Iris pigment epithelial cell (primary cell): ENCODE measurements at places on chromosomes 6 and 20.

DNA sequence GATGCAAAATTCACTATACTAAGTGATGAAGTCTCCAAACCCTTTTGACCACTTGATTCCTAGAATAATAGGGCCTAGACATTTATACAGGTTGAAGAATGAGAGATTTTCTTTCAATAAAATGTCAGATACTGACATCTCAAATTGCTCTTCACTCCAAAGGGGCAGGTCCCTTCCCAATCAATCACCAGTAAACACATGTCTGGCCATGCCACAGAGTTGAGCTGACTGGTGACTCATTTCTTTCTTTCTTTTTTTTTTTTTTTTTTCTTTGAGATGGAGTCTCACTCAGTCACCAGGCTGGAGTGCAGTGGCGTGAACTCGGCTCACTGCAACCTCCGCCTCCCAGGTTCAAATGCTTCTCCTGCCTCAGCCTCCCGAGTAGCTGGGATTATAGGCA, 388.6 kb upstream of the BTBD3 start:
- peak; percentile 28 for DNase-seq

DNA sequence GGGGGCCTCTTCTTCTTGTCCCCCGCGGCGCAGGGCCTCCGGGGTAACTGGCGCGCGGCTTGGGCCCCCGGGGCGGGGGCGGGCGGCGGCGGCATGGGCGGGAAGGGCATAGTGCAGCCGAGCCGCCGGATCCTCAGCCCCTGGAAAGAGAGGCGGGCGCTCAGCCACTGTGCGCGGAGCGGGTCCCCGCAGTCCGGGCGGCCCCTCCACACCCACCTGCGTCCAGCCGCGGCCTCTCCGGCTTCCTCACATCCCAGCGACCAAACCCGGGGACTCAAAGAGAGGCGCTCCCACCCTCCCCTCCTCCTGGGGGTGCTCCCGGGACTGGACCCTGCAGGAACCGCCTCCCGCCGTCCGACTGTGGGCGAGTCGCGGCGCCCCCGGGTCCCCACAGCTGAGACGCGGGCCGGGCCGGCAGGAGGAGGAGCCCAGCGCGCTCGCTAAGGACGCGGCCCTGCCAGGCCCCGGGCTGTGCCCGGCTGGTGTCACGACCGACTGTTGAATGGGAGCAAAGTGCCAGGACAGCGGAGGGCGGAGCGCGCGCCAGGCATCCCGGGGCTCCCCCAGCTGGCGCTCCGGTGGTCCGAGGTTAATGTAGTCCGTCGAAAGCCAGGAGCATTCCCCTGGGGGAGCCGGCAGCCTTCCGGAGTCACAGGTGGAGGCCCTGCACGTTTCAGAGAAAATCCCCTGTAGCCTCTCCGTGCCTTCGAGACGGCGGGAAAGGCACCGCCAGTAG, at the start of gene PRR18:
Gene PRR18, minus strand, starts transcription at position 360 of the 736 bp plus-strand sequence. Its CDS starts 250 bp downstream, at position 110.
- no peak for DNase-seq

GRCh38 chr6:63372951-63373533, 53.3 kb upstream of the LGSN start:
- DNase-seq: no peak

DNA sequence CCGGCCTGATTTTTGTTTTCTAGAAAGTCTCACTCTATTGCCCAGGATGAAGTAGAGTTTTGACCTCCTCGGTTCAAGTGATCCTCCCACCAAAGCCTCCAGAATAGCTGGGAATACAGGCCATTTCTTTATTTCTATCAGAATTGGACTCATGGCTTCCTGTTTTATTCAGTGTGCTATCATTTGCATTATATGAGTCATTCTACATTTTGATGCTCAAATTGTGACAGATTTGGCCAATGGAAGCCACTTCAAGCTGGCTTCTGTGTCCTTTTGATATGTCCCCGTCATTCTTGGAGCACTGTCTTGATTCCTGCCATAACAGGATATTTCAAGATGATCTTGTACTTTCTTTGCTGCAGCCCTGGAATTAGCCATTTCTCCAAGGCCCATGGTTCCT, 75.1 kb downstream of the CNBD2 start:
- no peak for DNase-seq

DNA sequence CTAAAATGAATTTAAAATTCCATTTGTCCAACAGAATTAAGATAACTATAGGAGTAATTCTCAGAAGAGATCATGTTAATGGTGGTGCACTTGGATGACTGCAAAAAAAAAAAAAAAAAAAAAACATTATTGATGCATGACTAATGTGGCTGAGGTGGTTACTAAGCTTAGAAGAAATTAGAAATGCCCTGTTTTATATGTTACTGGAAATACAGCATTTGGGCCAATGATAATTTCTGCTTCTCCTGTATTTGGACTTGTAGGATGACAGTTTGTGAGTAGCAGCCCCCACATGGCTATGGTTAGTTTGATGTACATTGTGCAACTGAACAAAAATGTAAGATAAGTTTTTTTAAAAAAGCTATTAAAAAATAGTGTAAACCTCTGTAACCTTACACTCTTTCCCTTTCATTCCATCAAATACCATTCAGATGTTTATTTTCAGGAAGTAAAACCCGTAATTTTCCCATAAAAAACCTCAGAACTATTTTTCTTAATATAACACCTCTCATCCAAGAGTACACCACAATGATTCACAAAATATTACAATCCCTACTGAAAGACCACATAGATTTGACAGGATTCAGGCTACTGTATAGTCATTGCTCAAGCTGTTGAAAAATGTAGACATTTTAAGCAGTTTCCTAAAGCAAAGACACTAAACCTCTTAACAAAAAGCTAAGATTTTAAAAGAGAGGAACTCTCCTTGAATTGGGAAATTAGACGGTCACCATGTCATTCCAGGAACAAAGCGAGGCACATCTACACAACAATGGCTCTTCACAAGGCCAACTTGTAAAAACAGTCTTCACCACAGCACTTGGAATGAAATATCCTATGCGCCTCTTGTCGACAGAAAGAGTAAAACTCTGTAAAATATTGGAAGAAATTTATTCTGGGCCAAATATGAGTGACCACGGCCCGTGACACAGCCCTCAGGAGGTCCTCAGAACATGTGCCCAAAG, 83.0 kb downstream of the WDR27 start:
- DNase-seq: peak; percentile 89

DNA sequence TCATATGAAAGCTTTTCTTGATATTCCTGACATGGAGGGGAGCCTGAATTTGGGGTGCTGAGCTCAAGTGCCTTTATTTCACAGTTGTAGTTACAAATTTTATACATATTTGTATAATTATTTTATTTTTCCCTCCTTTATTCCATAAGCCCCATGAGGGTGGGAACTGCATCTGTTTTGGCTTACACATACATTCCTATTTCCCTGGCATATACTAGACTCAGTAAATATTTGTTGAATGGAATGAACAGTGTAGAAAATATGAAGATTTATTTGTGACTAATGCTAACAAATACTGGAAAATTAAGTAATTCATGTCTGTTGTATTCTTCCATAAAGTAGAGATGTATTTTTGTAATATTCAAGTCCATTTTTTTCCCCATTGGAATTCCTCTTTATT, 127.1 kb downstream of the MYO6 start:
- DNase-seq: no peak

GRCh38 chr6:12249541-12250382, 40.4 kb upstream of the EDN1 start:
- peak; percentile 31 for DNase-seq

DNA sequence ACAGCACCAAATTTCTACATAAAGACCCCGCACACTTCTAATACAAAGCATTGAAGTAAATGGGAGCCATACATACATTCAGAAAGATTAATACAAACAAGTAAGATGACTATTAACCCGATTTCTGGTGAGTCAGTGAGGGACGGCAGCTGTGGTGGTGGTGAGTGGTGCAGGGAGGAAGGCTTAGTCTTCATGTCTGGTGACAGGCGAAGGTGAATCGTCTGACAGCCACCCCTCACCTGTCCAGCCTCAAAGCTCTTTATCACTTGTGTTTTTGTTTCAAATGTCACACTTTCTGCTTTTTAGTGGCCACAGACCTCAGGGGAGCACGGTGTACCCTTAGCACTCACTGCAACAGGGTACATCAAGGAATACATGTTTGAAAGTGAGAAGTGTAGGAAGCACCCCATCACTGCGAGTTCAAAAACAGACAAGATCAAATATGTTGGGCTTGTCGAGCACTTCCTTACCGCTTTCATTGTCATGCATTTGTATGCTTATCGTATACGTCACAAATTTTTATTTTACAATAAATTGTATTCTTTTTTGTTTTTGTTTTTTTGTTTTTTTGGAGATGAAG, 63.5 kb downstream of the IRF4 start:
- no peak for DNase-seq

GRCh38 chr20:58650181-58650775, 805 bp upstream of the STX16 start:
- no peak for DNase-seq

DNA sequence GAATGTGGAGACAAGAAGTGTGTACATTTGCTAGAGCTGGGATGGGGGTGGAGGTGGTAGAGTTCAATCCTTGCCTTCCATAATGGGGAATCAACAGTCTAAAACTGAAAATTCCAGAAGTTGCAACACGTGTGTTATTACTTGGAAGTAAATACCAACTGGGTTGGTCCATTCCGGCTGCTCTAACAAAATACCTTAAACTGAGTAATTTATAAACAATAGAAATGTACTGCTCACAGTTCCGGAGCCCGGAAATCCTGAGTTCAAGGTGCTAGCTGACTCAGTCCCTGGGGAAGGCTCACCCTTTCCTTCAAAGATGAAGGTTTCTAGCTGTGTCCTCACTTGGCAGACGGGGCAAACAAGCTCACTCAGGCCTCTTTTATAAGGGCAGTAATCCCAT, 59.0 kb downstream of the RIN2 start:
- DNase-seq: peak; percentile 98

DNA sequence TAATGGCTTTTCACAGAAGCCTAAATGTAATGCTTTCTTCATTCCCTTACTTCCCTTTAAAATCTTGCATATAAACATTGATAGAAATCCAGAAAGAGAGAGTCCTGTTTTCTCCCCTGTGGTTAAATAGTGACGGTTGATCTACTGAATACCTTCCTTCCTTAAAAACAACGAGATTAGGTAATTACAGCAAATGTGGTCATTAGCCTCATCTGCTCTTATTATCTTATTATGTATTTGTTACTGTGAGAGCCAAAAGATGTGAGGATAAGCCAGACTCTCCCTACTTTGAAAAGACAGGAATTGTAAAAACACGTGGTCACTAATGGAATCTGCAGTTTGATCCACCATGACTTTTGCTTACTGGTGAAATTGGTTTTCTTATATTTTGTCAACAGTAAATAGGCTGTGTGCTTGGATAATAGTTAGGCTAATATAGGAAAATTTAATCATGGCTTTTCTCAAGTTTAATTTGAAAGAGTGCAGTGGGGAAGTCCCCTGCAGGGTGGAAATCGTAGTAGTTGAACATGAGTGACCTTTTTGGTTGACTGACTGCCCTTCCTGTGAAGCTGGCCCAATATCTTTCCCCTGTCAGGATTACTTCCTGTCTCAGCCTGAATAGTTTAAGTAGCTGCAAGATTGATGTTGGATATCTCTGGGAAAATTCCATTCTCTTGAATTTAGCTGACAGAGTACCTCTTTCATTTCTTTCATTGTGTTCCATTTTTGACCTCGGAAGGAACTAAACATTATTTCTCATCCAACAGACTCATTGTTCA, 62.8 kb downstream of the JARID2 start:
- DNase-seq: no peak

DNA sequence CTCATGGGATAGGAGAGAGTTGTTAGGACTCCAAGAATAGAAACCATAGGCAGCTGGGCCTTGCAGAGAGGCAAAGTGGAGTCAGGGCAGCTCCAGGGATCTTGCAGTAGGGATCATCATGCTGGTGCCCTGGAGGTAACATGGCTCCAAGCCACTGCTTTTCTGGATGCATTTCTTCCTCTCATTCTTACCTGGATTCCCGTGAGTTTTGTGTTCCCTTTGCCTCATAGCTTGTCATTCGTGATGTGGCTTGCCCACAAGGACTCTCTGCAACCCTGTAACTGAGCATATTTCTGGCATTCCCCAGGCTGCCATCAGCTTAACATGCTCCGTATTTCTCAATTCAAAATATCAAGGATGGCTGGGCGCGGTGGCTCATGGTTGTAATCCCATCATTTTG, 5.3 kb downstream of the NHLRC1 start:
- no peak for DNase-seq

- DNase-seq: no peak
Measured at GRCh38 chr6:26570027-26570809, 26.5 kb upstream of the ABT1 start.

DNA sequence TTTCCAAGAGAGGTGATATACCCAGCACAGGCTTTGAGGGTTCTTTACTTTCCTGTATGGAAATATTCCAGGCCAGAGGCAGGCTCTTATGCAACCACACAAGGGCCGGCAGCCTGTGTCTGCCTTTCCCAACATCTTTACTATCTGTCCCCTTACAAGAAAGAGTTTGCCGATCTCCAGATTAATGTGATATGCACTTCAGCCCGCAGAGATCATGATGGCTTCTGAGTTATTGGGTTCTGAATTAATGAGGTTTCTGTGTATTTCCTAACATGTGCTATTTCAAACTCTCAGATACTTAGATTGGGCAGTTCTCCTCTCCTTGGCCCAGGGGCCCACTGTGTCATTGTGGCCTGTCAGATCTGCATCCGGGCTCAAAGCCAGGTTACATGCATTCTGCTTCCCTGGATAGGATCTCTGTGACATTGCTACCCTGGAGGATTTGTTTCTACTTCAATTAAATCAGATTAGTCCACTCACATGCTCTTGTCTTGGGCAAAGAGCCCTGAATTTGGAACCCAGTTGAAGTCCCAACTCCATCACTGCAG, 56.6 kb downstream of the TGM2 start:
- peak; percentile 66 for DNase-seq
